ENCODE measurements at places on chromosomes 4 and X.

GRCh38 chr4:7857238-7857701, 82.4 kb downstream of the AFAP1 start:
- DNase-seq, result peak; percentile 57

DNA sequence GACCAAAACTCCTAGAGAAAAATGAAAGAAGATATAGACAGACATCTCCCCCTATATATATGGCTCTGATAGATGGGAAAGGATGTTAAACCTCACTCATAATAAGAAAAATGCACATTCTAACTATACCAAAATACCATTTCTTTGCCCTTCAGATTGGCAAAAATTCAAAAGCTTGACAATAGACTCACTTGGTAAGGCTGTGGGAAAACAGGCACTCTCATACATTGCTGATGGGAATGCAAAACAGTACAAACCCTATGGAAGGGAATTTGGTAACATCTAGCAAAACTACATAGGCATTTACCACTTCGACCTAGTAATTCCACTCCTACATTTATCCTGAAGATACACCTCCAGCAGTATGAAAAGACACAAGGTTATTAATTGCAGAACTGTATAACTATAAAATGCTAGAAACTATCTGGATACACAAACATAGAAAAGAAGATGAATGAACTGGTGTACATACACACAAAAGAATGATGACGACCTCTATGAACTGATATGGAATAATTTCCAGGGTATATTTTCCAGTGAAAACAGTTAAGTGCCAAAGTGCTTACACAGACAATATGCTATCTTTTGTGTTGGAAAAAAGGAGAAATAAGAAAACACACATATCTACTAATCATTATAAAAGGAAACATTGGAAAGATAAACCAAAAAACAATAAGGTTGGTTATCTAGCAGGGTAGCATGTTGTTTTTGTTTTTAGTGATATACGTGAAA, 48.5 kb downstream of the WDFY3 start:
- DNase-seq, result no peak

- DNase-seq, result peak; percentile 78
These were observed 14.7 kb downstream of the SORCS2 start for GRCh38 chr4:7206911-7207567.

GRCh38 chrX:110136136-110136535, 133.2 kb downstream of the TMEM164 start:
- DNase-seq, result no peak

DNA sequence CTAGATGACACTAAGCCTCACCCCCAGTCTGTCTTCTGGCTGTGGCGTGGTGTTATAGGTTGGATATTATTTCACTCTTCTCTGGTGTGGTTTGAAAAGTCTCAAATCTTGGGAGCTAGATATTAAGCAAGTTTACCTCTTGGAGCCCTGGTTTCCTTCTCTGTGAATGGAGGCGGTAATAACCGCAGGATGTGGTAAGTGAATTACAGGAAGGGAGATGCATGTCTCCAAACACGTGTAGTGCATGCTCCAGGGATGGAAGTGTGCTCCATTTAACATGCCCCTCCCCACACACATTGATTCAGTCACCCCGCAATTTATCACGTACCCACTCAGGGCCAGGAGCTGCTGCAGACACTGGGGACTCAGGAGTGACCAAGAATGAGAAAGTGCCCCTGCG, 4.9 kb downstream of the ZNF275 start:
- DNase-seq, result no peak

GRCh38 chr4:136709897-136710296, 822.4 kb downstream of the PCDH18 start:
- DNase-seq, result no peak

DNA sequence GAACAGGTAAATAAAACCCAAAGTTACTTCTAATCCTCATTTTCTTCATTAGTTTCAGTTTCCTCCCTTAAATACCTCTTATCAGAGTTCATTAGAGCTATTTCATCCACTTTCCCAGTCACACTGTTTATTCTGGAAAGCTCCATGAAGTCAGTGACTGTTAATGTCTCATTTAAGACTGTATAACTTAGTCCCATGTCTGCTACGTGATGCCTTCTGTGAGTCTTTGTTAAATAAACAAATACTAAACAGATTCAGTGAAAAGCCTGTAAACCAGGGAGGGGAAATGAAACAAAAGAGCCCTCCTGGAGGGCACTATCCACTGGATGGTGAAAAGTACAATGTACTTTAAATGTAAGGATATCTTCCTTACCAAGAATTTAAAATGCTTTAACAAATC, 24.7 kb downstream of the ACE2 start:
- DNase-seq, result no peak

DNA sequence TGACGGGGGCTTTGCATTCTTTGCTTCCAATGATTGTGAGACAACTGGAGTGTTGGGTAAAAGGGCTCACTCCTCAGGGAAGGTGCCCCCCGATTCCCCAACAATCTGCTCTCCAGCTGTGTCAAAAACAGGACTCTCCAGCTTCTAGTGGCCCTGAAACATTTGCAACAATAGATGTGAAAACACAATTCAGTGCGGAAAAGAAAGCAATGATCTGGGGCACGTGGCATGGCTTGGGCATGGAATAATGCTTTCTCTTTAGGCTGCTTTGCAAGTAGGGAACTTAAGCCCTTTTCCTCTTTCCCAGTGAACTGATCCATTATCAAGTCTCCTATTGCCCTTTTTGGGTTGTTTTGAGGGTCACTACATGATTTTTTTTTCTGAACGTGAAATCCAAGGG, 239.9 kb downstream of the C4orf33 start:
- no peak for DNase-seq

GRCh38 chrX:39726771-39727170, 371.0 kb downstream of the BCOR start:
- DNase-seq, result peak; percentile 26

- no peak for DNase-seq
These were observed 20.7 kb upstream of the CSN1S1 start for GRCh38 chr4:69910016-69910782.

DNA sequence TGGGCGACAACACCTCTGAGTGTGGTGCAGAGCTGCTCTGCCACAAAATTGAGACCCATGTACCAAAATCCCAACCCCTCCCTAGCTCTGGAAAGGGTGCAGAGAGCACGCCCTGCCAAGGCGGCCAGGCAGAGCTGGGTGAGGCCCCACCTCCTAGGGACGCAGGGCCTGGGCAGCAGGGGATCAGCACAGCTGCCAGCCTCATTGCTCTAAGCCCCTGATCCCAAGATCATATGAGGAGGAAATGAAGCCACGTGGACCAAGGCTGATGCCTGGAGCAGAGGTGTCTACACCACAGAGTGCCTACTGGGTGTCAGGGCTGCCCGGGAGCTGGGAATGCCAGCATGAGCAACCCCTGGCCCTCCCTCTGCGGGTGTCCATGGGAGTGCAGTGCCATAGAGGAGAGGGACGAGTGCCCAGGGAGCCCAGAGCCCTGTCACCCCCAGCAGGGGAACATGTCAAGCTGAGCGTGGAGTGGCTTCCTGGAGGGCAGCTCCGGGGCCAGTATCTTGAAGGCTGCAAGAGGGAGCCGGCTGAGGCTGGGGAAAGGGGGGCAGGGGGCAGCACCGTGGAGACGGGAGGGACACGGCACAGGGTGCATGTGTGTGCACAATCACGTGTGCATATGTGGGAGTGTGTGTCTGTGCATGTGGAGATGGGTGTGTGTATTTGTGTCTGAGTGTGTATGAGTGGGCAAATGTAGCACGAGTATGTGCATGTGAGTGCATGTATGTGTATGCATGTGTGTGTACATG, 63.9 kb upstream of the PSAPL1 start:
- no peak for DNase-seq
